Mesothelial cell of epicardium (in vitro differentiated cells): ENCODE measurements at places on chromosomes 5 and 9.

GRCh38 chr5:1687301-1687970 lies 112.2 kb downstream of the MRPL36 start:
- no peak for DNase-seq

GRCh38 chr5:159385536-159385935 lies 55.2 kb upstream of the IL12B start:
- no peak for DNase-seq

- DNase-seq = no peak
Measured at GRCh38 chr9:14293801-14294200, 20.1 kb downstream of the NFIB start.

- DNase-seq = peak; percentile 33
Measured at GRCh38 chr5:402615-403359, 40.2 kb upstream of the EXOC3 start.

GRCh38 chr5:169013208-169013728 lies 287.7 kb downstream of the SLIT3 start:
- DNase-seq = no peak

GRCh38 chr5:66933066-66933465 lies 263.5 kb downstream of the CD180 start:
- DNase-seq = no peak

GRCh38 chr9:92706218-92706940 lies 36.4 kb upstream of the IPPK start:
- DNase-seq = no peak

GRCh38 chr9:23723672-23724071 lies 102.4 kb downstream of the ELAVL2 start:
- DNase-seq = no peak

GRCh38 chr5:172945151-172945550 lies 14.1 kb upstream of the RPL26L1 start:
- DNase-seq = no peak
